Activated gamma-delta T cell treated with anti-CD3 and anti-CD28 coated beads, Interleukin-2, amount 50 U/mL, for 16 hours (primary cell): ENCODE measurements at places on chromosomes 6 and 20.

DNA sequence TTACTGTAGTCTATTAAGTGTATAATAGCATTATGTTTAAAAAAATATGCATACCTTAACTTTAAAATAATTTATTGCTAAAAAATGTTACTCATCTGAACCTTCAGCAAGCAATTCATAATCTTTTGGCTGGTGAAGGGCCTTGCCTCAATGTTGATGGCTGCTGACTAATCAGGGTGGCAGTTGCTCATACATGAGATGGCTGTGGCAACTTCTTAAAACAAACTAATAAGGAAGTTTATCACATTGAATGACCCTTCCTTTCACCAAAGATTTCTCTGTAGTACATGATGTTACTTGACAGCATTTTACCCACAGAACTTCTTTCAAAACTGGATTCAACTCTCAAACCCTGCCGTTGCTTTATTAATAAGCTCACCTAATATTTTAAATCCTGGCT lies 84.0 kb downstream of the TASP1 start:
- DNase-seq: no peak

DNA sequence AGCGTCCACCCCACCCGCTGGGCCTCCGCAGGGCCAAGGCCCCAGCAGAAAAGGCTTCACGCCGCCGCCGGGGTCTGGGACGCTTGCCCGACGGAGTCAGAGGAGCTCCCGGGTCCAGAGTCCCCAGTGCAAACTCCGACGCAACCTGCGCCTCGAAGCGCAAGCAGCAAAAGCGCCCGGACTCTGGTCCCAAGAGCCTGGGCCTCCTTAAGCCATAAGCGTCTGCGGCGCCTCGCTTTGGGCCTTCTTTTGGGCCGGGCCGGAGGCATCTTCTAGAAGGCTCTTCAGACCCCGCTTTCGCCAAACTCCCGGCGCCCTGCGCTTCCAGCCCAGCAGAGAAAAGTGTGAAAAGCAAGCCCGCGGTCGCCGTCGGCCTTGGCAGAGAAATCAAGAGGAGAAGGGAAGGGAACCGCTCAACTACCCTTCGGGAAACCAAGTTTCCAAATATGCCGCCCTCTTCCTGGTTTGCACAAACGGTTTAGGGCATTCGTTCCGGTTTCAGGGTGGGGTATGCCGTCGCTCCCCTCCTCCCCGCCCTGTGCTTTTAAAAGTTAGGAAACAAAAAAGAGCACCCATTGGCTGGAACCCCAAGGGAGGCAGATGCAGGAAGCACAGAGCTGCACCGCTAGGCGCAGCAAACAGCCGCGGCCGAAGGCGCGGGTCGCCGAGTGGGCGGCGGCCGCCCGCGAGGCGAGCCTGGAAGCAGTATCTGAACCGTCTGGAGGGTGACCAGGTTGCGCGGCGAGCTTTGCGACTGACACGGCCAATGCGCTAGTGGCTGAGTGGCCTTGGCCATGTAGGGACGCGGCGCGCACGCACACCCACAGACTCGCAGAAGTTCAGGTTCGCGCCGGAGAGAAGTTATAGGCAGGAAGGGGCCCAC lies 1.2 kb downstream of the TBX18 start:
- no peak for DNase-seq

DNA sequence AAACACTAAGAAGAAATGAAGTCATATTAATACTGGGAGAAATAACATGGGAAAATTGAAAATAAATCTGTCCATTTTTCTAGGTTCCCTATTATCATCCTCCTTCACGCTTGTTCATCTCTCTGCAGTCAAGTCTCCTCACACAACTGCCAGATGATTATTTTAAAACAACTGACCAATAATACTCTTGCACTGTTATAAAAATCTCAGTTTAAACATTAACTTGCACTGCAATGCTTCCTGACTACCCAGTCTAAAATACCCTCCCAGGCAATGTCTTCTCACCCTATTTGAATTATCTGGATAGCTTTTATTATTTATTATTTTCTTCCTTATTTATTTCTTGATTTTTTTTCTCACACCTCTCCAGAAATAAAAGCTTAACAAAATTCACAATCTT lies 5.7 kb downstream of the EYS start:
- no peak for DNase-seq

- no peak for DNase-seq
Measured at GRCh38 chr6:7419065-7419464, 29.5 kb downstream of the RIOK1 start.

- no peak for DNase-seq
Measured at GRCh38 chr6:25266456-25267100, 12.6 kb upstream of the CARMIL1 start.

GRCh38 chr20:44700306-44700705 lies 14.9 kb upstream of the CCN5 start:
- DNase-seq: no peak
